ENCODE measurements at places on chromosomes 5 and 9.

GRCh38 chr9:122029898-122030297 lies 63.2 kb downstream of the TTLL11 start:
- no peak for DNase-seq

- no peak for DNase-seq
Observed at GRCh38 chr5:17897776-17898175, 263.5 kb downstream of the TAF11L14 start.

GRCh38 chr9:19162026-19162366 lies 34.7 kb upstream of the PLIN2 start:
- no peak for DNase-seq

DNA sequence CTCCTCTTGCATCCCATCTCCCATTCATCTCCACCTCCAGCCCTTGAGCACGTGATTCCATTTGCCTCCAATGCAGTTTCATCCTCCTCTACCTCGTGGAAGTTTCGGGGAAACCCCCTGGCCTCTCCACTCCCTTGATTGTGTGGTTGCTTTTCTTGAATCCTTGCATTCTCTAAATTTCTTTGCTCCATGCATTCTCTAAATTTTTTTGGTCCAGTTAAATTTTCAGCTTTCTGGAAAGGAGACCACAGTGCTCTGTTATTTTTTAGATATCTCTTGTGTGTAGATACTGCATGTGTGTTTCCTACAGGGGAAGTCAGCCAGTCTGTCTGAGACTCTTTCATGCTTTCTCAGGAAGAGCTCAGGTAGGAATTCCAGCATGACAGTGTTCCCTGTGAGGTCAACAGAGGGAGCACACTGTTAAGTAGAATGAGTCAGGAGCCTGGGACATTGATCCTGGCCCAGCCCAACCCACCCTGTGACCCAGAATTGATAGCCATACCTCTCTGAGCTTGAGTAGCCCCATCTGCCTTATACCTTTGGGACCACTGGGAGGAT lies 52.8 kb downstream of the AMBP start:
- no peak for DNase-seq

- DNase-seq = no peak
Observed at GRCh38 chr9:114775981-114776380, 29.9 kb downstream of the TNFSF15 start.

Measured in stimulated activated CD4-positive, alpha-beta T cell treated with anti-CD3 and anti-CD28 coated beads, Interleukin-4, amount 100 ng/mL, for 4 hours (primary cell).